Right kidney (tissue), 9 donors: ENCODE measurements at places on chromosomes 2 and 18.

DNA sequence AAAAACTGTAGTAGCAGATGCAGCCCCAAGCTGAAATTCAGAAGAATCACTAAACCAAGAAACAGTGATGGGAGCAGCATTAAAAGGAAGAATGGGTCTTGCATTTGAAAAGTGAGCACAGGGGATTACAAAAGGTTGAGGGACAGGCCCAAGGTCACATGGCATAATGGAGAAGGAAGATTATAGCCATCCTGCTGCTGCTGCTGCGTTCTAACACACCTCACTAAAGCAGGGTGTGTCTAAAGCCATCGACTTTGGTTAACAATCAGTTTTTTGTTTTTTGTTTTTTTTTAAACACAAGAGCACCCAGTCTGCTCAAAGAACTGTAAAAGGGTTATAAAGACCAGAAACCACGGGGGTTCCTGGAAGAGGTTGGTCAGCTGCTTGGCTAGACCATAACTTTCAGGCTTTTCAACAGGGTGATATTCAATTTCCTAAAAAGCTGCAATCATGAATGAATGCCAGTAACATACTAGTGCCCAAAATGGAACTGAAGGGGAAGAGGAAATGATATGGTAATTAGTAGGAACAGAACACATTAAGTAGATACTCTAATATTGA is 102.6 kb downstream of the MYO5B start:
- DNase-seq: no peak

GRCh38 chr2:14239605-14240004 is 392.9 kb upstream of the LRATD1 start:
- DNase-seq: no peak

DNA sequence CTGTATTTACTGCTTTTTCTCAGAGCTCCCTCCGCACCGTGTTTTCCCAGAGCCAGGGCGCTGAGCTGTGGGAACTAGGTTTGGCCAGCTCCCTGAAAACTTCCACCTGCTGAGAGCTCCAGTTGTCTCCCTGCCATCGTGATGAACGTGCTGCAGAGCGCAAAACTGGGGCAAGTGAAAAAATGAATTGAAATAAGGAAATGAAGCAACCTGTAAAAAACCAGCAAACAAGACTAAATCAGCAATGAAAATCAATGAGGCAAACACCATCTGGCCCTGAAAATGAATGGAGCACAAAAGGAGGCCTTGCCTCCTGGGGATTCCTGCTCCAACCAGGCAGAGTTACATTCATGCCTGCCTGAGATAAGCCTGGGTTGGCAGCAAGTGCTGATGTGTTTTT is 129.9 kb downstream of the MARCHF4 start:
- DNase-seq: no peak

DNA sequence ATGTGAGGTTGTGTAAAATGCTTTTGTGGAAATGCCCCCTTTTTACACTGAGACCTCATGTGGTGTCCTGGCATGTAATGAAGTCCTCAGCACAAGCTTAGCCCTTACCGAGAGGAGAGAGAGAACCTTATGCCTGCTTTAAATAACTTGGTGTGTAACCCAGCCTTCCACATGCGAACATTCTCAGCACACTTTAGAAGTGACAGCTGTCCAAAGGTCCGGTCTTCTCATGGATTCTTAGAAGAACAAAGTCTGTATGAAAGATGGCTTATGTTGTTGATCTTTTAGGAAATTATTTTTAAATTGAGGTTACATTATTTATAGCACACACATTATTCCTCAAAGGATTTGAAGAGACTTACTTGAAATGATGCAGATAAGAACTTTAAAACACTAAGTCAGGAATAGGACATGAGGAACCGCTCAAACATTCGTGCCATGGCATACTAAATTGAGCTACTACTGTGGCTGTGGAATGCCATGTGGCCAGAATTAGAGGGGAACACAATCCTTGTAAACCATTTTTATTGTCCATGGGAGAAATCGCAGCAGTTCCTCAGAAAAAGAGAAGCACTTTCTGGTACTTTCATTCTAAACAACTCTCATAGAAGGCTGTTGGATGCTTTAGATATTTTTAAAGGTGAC is 79.6 kb downstream of the WDSUB1 start:
- DNase-seq: no peak

- DNase-seq: no peak
These were observed 93.5 kb downstream of the MYT1L start for GRCh38 chr2:2237563-2237962.

DNA sequence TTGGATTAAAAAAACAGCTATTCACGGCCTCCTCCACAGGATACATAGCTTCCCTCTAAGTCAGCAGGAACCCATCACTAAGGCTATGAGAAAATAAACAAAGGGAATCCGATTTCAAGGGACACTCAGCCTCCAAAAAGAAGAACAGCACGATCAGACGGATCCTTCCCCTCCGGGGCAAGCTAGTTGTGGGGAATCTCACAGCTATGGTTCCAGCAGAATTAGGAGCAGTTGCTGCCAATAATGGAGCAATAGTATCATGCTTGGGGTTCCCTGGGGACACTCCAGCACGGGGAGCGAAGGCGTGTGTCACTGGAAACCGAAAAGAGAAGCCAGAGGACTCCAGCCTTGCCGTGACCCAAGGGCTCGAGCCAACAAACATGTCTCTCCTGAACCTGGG is 163.1 kb downstream of the TTC32 start:
- DNase-seq: no peak

GRCh38 chr2:6054161-6054671 is 362.0 kb downstream of the SOX11 start:
- no peak for DNase-seq

GRCh38 chr2:151556121-151556520 is 146.4 kb downstream of the RIF1 start:
- DNase-seq: no peak

DNA sequence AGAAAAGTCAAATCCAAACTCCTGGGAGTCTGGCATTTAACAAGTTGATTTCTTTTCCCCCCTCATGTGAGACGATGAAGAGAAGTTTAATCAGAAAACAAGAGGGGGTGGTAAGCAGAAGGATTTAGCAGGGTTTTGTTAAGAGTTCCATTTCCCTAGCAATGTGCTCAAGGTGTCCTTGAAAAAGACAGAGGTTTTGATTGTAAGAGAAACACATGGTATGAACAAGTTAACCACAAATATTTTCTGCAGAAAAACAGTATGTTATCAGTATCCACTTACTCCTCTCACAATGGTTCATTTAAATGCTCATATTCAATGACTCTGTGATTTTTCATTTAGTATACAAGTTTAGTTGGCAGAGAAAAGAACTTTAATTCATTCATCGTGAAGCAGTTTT is 26.8 kb downstream of the LAMA1 start:
- DNase-seq: no peak

- DNase-seq: no peak
These were observed 2.4 kb upstream of the OTOS start for GRCh38 chr2:240142859-240143258.

DNA sequence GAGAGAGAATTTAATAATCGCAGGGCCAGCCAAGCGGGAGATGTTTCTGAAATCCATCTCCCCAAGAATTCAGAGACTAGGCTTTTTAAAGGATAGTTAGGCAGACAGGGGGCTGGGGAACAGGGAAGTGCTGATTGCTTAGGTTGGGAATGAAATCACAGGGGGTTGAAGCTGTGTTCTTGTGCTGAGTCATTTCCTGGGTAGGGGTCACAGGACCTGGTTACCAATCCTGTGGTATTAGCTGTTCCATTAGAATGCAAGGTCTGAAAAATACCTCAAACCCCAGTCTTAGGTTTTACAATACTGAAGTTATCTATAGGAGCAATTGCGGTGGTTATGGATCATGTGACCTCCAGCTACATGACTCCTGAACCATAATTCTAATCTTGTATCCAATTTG is 4.6 kb downstream of the SP140 start:
- DNase-seq: no peak

GRCh38 chr2:53820711-53821110 is 33.9 kb downstream of the ERLEC1 start:
- no peak for DNase-seq

DNA sequence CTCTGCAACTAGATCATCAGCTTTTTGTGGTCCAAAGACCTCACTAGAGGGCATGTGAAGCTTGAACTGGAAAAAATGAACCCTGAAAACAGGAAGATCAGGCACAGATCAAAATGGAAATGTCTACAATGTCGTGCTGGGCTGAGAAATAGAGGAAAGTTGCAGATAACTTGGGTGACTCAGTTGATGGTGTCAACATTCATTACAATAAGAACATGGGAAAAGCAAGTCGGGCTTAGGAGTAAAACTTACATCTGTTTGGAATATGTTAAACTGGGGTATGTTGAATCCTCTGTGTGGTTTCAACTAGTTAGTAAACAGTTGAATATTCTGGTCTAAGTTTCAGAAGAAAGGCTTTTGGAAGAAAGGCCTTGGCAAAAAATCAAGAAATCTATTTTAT is 940.4 kb downstream of the ERBB4 start:
- DNase-seq: no peak

DNA sequence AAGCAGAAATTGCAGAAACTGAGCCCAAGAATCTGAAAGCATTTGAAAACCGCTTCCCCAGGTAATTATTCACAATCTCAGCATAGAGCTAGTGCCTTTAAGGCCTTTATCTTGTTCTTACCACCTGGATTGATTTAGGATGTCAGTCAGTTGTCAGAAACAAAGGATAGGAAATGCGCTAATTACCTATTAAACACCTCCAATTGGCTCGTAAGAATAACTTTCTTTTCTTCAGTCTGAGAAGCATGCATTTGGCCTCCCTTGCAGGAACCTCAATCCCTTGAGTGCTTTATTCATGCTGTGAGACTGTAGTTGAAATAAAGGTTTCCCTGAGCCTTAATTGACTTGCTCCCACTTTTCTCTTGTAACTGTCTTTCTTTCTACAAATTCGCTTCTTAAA is 400.3 kb upstream of the LRATD1 start:
- DNase-seq: no peak

GRCh38 chr2:235876099-235876679 is 292.0 kb downstream of the GBX2 start:
- no peak for DNase-seq

DNA sequence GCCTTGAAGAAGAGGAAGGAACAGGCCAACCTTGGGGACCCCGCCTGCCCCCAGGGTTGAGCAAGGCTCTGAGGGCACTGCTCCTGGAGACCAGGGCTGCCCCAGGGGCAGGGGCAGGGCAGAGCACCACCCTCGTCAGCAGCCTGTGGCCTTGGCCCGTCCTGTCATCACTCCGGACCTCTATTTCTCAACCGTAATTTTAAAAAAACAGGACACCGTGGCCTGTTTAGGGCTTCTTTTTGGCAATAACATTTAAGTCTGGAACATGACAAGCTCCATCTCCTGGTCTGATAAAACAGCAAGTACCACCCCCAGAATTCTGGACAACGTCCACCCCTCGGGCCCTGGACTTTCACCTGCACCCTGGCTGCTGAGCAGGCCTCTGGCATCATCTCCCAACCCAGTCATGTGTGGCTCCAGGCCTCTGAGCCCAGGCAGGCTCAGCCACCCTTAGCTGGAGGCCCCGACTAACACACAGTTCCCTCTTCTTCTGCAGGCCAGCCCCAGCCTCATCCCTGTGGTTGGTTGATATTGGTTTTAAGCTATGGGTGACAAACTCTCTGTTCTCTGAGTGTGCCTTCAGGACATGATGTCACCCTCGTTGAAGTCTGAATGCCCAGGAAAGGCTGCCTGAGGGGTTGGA is 22.6 kb upstream of the ID2 start:
- no peak for DNase-seq

DNA sequence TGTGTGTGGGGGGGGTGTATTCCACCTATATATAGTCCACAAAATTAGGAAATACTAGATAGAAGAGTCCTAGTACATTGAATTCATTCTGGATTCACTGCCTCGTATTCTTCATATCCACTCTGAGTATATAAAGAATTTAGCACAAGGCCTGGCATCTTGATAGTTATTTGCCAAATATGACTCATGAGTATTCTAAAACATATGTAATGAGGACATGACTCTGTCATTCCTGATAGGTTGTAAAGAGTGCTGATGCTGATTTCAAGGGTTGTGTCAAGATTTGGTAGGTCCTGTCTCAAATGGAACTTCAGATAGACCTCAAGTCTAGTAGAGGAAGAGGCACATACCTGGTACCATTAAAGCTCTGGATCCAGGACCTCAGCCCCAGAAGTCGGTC is 173.4 kb upstream of the BOD1L2 start:
- DNase-seq: no peak

- DNase-seq: no peak
These were observed 280.0 kb upstream of the RAB12 start for GRCh38 chr18:8329186-8329771.

DNA sequence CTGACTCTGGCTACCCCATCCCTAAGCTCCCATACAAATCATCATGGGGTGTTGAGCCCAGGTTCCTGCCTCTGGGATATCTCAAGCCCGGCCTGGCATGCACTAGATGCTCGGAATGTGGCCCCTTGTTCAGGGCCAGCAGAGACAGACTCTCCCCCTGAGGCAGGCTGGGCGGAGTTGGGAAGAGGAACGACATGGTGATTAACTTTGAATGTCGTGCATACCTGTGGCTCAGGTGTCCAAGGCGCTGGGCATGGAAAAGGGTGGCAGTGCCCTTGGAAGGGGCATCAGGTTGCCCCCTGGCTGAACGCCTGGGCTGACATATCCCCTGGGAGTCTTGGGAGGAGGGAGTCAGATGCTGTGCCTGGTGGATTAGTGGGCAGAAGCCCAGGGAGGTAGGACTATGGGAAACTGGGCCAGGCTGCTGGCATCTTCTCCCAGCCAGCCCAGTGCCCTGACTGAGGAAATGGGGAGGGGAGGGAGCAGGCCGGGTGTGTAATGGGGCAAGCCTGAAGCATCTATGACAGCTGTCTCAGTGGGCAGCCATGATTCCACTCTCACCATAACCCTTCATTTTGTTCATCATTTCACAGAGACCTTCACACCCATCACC is 57.8 kb upstream of the OTOF start:
- no peak for DNase-seq

DNA sequence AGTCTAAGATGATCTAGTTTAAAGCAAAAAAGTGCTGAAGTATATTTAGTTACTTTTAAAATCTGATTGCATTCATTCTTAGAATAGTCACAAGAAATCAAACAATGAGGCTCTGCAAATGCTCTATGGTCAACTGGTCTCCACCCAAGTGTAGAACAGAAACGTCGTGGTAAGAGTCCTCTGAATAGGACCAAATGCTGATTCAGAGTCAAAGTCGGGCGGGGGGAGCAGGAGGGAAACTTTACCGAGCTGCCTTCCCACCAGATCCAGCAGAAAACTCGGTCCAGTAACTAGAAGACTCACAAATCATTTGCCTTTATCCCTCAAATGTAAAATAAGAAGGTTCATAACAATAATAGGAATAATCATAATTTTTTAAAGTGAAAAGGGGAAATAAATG is 46.2 kb upstream of the PXDN start:
- DNase-seq: no peak

DNA sequence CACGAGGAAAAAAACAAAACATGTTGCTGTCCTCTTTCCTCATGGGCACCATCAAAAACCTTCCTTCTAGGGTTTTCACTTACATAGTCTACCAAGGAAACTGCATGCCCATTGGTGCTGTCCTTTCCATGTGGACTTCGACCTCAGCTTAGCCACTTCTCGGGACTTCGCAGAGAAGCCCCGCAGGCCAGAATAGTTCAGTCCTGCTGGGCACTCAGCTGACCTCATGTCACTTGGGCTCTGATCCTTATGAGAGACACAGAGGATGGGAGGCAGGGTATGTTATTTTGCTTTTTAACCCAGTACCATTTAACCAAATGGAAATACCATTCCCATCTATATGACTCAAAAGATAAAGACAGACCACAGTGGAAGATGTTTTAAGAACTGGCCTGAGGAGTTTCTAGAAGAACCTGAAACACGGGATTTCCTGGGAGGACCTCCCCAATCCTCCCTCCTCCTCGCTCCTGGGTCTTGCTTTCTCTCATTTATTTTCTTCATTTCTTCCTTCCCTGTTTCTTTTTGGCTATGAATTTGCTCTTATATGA is 28.4 kb downstream of the AAK1 start:
- no peak for DNase-seq
